Activated T-cell treated with anti-CD3 and anti-CD28 coated beads for 24 hours (primary cell): ENCODE measurements at places on chromosomes 3 and 15.

DNA sequence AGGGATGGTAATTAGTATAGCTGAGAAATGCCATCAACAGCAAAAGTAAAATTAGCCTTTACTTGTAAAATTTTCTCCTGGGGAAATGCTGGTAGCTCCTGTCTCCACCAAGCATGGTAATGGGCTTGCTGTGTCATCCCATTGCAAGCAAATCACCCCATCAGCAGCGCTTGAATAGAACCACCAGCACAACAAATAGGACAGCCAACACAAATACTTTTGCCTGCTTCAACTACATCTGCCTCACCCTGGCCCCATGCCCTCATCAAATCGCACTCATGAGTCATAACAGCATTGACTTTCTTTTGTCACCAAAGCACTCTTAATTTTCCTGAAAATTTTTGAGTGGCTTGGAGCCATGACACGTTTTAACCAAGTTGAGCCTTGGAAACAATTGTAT is 52.6 kb downstream of the ERC2 start:
- no peak for DNase-seq

- no peak for DNase-seq
Observed at GRCh38 chr3:27903446-27903845, 181.3 kb upstream of the EOMES start.

GRCh38 chr15:56672721-56673120 is 60.6 kb downstream of the ZNF280D start:
- DNase-seq: no peak

DNA sequence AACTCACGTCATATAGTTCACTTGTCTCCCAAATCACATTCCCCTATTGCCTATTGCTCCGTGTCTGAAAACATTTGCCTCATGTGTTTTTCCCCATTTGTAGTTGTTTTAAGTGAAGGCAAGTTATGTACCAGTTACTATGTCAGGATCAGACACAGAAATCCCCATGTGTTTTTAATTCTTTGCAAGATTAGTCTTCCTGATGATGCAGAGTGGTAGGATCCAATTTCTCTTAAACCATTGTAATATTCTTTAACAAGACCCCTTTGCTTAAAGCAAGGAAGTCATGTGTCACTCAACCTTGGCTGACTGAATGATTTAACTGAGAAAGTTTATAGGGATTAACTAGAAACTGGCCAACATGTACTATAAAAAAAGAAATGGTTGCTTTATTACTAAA is 164.4 kb downstream of the OPA1 start:
- no peak for DNase-seq

DNA sequence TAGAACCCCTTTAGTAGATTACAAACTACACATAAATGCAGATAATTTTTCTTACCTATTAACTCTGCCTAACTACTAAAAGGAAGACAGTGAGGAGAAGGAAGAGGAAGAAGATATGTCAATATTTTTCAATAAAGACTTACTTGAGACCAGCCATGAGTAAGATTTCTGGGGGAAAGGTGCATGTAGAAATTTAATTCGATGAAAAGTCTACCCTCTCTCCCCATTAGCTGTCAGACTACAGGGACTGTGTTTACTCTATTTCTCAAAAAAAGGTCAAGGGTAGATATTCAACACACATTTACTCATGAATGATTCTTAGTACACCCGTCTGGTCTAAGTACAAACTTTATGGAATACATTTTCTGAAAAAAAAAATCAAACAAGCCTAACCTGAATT is 6.8 kb downstream of the TSPAN3 start:
- no peak for DNase-seq

DNA sequence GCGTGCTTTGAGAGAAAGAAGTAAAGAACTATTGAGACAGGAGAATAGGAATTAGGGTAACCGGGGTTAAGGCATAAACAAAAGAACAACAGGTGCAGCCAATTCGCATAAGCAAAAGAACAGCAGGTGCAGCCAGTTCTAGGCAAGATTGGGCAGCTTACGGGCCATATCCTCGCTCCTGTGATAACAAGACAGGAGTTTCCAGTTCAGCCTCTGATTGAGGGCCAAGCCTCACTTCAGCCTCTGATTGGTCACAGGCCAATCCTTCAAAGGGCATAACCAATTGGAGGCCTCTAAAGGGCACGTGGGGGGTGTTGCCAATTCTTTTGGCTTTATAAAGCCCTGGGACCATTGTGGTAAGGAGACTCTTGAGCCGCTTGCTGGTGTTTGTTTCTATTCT is 143.5 kb downstream of the GADL1 start:
- DNase-seq: no peak

- DNase-seq: no peak
Observed at GRCh38 chr3:25400587-25400986, 27.5 kb upstream of the RARB start.

GRCh38 chr3:127547761-127548605 is 42.5 kb downstream of the TPRA1 start:
- DNase-seq: peak; percentile 65

DNA sequence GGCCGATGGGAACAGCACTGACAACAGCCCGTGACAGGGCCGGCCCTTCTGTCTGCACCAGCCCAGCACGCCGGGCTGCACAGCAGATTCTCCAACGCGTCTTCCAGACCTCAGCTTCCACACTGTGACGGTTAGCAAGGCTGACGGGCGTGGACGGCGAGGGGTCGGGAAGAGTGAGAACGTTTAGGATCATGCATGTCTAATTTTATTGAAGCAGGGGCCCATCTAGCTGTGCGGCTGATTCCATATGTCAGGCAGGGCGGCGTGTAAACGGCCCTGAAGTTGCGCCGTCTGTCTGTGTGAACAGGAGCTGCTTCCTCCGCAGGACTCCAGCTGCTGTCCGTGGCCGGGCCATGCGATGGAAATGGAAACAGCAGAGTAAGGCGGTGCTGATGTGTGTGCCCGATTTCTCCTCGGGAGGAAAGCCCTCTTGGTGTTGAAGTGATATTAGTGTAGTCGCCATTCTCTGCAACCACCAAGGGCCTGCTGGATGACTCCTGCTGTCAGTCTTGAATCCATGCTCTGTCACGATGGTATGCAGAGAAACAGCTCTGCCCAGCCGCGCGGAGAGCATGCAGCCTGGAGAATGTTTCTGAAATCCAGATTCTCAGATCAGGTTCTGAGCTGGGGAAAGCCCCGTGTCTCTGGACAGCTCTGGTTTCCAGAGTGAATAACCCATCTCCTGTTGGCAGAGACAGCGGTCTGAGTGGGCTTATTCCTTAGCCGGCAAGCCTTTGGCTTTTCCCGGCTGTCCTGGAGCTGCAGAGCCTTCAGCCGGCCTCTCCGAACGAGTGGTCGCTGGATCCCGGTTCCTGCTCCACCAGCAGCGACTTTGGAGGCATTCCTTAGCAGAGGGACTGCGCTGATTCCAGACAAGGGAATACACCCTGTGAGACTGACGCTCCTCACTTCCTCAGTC is 158.1 kb upstream of the UBE3A start:
- no peak for DNase-seq

GRCh38 chr3:143977341-143978262 is 6.0 kb downstream of the DIPK2A start:
- DNase-seq: no peak

DNA sequence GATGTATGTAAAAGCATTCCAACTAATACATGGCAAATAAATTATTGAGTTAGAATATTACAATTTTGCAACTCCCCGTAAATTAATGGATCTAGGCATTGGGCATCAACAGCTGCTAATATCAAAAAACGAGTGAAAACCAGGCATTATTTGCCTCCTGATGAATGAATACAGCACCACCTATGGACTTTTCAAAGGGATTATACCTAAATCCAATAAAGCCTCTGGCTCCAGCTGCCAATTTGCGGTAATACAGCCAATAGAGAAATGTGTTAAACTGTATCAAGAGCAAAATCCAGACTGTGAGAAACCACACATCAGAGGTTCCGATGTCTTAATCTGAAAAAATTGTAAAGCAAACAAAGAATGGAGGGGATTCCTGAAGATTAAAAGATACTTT is 16.3 kb upstream of the A4GNT start:
- no peak for DNase-seq

- no peak for DNase-seq
Observed at GRCh38 chr3:149243540-149243939, 21.9 kb upstream of the CP start.

DNA sequence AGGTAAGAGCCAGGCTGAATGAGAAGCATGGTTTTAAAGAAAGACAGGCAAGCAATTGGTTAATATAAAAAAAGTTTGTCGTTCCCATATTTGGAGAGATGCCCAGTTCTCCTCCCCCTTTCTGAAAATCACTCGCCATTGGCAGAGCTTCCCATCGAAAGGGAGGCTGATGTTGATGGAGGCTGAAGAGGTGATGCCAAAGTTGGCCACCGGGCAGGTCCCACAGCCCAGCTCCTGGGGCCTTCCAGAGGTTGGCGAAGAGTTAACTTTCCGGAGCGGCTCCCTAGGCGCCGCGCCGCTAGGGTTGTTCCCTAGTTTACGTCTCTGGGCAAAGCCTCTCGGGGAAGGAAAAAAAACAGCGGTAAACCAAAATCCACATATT is 793 bp downstream of the PCOLCE2 start:
- no peak for DNase-seq

- DNase-seq: no peak
Observed at GRCh38 chr3:141071681-141072260, 20.6 kb downstream of the SPSB4 start.

DNA sequence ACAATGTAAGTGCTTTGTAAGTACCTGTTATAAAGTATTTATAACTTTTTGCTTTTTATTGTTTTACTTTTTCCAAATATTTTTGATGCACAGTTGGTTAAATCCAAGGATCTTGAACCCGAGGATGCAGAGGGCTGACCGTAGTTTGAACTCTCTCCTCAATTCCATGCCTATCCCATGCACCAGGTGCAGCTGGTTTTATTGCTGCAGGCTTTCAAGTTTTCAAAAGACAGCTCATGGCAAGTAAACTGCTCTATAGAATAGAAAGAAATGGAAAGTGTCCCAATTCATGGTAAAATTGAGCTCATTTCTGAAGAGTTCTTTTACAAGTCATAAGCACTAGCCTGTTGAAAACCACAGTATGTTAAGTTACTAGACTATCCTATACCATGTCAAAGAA is 131.9 kb downstream of the TBC1D2B start:
- DNase-seq: no peak

DNA sequence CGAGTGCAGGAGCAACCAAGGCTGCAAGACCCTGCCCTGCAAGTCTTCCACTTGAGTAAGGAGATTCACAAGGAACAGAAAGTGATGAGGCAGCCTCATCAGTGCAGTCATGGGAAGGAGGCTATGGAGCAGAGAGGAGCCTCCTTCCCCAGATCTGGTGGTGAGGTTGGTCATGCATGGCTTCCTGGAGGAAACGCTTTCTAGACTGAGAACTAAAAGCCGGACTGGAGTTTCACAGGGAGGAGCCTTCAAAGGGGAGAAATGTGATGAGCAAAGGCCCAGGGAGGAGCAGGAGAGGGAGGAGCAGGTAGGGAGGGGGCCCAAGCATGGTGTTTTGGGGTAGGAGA is 139.9 kb downstream of the SRGAP3 start:
- DNase-seq: no peak

- no peak for DNase-seq
Observed at GRCh38 chr15:43880406-43881194, 53.8 kb downstream of the WDR76 start.

GRCh38 chr3:131907796-131908195 is 127.0 kb downstream of the CPNE4 start:
- no peak for DNase-seq

- no peak for DNase-seq
Observed at GRCh38 chr3:13045904-13046568, 27.2 kb downstream of the IQSEC1 start.

GRCh38 chr15:68618908-68619698 is 40.3 kb downstream of the CORO2B start:
- no peak for DNase-seq

DNA sequence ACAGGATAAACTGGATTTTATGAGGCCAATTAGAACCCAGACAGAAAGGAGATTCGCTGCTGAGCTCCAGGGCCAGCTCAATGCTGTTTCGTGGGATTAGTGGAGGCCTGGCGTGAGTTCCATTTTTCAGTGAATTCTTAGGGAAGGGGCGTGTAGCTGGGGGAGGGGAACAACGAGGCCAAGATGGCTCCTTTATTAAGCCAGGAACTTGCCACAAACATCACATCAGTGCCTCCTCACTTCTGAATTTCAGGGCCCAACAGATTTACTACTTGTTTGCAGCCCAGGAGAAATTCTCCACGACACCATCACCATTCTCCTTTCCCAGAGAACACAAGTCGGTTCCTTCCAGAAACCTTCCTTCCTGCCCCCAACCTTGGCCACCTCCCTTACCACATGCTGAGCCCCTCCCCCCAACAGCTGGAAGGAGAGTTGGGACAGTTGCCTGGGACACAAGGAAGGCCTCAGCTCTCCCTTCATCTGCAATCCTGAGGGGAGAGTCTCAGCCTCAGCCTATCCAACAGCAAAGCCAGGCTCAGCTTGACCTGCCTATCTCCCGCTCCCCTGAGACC is 5.8 kb downstream of the IGDCC4 start:
- no peak for DNase-seq

DNA sequence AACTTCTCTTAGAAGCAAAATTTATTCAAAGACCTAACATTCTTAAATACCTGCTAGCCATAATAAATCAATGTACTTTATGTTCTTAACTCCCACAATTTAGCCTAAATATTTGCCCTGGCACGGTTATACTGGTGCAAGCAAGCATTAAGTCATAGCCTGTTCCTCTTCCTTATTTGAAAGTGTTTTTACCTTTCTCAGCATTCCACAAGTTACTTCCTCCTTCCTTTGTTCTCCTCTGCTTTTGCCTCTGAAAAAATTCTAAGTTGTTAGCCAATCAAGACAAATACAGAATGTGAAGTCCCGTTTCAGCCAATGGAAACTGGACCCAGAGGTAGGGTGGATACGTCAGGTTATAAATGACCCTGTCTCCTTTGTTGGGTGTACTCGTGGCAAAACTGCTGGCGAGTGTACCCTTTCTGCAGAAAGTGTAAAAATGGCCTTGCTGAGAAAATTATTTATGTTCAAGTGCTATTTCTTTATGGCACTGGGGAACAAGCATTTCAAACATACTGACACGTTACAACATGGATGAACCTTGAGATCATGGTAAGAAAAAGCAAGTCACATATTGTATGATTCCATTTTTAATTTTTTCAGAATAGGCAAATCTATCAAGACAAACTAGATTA is 3.1 kb upstream of the TATDN2 start:
- no peak for DNase-seq

- DNase-seq: no peak
Observed at GRCh38 chr3:30578986-30579579, 27.3 kb upstream of the TGFBR2 start.

GRCh38 chr3:113697500-113698090 is 1.2 kb upstream of the USF3 start:
- DNase-seq: no peak

DNA sequence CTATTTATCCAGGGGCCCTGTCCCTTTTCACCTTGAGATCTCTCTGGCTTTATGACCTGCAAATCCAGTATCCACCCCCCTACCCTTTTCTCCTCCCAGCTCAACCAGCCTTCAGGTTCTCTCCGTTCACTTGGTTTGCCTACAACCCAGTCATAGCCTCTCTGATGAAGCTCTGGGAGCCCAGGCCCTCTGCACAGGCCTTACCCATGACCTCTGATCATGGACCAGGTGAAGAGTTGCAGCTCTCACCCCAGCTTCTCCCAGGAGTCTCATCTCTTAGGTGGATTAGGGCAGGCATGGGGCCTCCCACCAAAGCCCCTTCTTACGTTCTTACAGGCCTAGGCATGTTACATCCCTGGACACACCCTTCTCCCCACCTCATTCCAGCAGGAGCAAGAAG is 59.8 kb downstream of the EXOG start:
- no peak for DNase-seq
